Right lobe of liver (tissue), 6 donors: ENCODE measurements at places on chromosomes 5 and 9. TPM values are rescaled to one million over a fixed set of nuclear protein-coding genes. Genes with fewer than 3 reads are reported as not detected.

DNA sequence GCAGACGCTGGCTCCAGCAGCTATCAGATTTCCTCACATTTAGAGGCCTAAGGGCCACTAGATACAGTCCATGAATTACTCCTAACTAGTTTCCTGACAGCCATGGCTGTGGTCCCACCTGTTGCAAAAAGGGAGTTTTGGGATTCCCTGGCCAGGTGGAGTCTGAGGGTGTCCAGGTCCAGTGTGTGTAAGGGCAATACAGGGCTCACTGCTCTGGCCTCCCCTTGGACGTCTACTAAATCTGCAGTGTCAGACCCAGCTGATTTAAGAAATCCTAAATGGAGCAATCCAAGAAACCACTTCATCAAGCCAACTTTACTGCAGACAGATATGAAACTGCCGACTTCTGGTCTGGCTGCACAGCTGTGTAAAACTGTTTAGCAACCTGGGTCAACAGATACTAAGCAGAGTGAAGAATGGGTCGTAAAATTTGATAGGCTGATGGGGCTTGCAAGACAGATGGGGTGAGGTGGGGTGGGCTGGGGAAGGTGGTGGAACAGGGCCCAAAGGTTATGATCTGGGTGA is 116.4 kb downstream of the GADD45G start:
- H3K27ac ChIP-seq: no peak overlapping the region
- no peak overlapping the region for H3K4me3 ChIP-seq
- no peaks in the 10 kb centered on the region for H3K36me3 ChIP-seq
- H3K27me3 ChIP-seq: no peaks in the 10 kb centered on the region
- no peaks in the 10 kb centered on the region for H3K4me1 ChIP-seq
- DNase-seq: no peak

GRCh38 chr9:89177012-89177943 is 1.3 kb downstream of the SHC3 start:
- no peak overlapping the region for H3K27ac ChIP-seq
- no peak for DNase-seq
- peaks cover 6% of the 10 kb centered on the region for H3K27me3 ChIP-seq
- peaks cover 5% of the 10 kb centered on the region for H3K4me1 ChIP-seq
- peak overlapping the region; percentile 45 for H3K4me3 ChIP-seq

Gene SPAAR
- total RNA-seq: 0.49 TPM

- no peak for DNase-seq
- H3K27ac ChIP-seq: no peak overlapping the region
- no peaks in the 10 kb centered on the region for H3K4me1 ChIP-seq
Measured at GRCh38 chr9:79984429-79985067, 412.8 kb downstream of the TLE4 start.
